ENCODE measurements at places on chromosomes 12 and 14.
A peak's percentile ranks its signal among the peaks of the same experiment; 100 is the strongest.

- no peak for DNase-seq
These were observed 452.4 kb upstream of the SEL1L start for GRCh38 chr14:81986005-81986404.

DNA sequence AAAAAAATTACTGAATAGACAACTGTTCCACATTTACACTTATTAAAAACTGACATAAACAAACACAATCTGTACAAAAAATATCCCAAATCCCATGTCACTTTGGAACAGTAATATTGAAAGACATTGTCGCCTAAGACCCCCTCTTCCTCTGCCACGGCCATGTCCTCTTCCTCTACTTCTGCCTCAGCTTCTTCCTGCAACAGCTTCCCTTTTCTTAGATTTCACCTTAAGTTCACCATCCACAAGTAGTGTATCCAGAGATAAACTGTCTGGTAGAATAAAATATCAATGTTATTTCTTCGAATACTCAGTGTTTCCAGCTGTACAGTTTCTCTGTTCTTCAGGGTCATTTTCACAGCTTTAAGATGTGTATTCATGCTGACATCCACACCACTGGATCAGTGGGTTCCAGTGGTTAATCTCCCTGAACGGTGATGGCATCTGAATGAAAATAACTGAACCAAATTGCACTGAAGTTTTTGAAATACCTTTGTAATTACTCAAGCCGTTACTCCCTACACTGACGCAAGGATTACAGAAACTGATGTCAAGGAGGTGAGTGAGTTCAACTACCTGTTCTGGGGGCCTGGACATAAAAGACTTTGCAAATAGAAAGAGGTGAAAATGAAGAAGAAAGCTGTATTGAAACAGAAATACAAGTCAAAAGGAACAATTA lies 208.5 kb downstream of the C12orf50 start:
- peak; percentile 15 for DNase-seq

- no peak for DNase-seq
These were observed 173.2 kb upstream of the HMGA2 start for GRCh38 chr12:65651060-65651459.

DNA sequence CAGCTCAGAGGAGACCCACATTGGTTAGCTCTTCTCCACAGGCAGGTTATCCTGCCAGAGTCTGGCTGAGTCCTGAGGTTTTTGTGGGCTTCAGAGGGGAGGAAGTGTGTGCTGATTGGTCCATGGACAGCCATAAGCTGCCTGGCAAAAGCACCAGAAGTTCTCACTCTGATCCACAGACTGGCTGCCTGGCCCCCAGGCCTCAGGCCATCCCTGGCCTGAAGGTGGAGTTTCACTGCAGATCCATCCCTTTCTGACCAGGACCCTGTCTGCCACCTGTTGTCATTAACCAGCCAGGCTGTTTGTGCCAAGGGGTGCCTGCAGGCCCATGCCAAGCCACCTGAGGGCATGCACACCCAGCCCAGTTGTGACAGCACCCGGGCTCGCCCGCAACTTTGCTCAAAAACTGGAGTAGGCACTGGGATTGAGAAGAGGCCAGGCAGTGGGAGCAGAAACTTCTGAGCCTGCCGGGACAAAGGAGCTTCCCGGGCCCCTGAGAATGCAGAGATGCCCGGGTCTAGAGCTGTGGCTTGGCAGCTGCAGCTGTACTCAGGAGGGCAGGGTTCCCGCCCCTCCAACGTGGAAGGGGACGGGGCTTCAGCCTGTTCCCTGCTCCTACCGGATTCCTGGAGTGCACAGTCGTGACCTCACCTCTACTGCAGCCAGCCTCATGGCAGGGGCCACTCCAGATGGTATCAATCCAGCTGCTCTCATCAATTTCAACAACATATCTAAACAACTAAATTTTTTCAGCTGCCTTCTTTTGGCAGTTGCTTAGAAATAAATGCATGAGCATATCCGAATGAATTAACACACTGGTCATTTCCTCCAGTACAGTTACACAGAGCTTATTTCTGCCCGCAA lies 1277.3 kb downstream of the SLC16A7 start:
- DNase-seq = no peak

DNA sequence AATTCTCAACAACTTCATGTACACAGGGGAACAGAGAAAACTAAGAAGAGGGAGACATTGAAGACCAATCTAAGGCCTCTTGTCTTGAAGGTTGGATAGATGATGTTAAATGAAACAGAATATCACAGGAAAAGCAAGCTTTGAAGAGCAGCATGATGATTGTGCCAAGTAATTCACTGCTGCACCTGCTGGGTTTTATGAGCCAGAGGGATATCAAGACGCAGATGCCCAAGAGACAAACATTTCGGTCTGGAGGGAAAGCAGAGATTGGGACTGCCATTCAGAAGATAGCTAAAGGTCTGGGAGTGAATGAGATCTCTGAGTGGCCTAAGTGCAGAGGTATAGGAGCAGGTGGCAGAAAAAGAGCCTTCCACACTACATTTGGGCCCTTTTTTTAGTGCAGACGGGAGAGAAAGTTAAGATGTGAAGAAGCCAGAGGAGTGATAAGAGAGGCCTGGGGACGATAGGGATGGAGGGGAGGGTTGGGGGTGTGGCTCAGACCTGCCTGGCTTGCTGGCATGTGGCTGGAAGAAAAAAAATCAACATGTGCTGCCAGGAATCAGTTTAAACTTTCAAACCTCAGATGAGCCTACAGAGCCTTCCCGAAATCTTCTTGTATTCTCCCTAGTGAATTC lies 200.6 kb downstream of the AEBP2 start:
- DNase-seq = no peak

GRCh38 chr12:124499898-124500244 lies 67.5 kb downstream of the NCOR2 start:
- no peak for DNase-seq

DNA sequence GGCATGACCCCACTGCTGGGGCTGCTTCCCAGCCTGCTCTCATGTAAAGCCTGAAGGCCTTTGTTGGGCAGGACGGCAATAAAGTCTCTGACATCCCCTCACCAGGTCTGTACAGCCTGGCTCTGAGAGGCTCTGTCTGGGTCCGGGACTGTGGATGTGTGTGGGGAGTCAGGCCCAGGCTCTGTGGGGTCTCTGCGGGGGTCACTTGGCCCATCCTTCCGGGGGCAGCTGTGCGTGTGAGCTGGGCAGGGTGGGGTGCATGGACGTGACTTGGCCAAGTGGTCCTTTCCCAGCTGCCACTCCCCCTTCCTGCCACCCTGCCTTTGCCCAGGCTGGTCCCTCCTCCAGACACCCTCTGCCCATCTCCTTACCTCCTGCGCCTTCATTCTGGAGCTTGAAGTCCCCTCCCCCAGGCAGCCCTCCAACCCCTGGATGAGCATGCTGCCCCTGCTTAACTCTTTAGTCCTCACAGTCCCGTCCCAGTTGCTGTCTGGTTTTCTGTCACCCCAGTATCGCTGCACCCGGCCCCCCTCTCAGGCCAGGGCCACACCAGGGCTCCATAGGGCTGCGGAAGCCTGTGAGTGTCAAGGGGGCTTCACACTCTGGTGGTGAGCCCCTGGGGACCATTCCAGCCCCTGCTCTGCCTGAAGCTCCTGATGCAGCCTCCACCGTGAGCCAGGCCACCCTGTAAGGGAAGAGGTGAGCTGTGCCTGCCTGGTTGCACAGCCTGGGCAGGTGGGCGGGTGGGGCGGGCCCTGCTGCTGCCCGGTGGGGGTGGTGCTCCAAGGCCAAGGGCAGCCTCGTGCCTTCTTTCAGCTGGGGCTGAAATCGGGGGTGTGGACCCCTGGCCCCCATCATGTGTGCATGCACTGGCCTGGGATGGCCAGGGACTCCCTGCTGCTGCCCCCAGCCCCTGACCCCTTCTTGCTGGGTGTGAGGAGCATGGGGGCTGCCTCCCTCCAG lies 25.5 kb upstream of the KIF26A start:
- DNase-seq = no peak

DNA sequence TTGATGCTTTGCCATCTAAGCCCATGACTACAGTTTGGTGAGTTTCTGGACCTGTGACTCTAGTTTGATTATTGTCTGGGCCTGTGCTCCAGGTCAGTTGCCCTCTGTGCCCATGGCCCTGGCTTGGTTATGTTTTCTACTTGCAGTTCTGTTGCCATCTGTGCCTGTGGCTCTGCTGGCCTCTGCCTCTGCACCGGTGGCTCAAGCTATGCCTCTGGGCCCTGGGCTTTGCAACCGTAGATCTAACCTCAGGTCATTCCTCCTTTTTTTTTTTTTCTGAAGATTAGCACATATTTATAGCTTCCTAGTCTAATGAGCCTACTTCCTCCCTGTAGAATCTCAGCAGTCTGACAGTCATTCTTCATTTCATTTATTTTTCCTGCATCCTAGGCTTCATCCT lies 161.2 kb downstream of the CCDC91 start:
- DNase-seq = no peak

DNA sequence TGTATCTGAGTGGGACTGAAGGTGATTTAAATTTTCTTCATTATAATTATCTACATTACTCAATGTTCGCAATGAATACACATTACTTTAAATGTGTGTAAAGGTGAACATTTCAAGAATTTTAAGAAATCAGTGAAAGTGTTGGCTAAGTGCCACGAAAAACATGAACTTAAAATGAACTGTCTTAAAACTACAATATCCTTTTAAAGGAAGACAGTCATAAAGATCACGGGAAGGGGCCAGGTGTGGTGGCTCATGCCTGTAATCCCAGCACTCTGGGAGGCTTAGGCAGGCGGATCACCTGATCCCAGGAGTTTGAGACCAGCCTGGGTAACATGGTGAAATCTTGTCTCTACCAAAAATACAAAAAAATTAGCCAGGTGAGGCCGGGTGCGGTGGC lies 11.2 kb downstream of the MOK start:
- no peak for DNase-seq

- no peak for DNase-seq
These were observed 28.8 kb upstream of the HIGD1C start for GRCh38 chr12:50923361-50924130.

- no peak for DNase-seq
These were observed 295.6 kb upstream of the FLRT2 start for GRCh38 chr14:85234156-85235025.

DNA sequence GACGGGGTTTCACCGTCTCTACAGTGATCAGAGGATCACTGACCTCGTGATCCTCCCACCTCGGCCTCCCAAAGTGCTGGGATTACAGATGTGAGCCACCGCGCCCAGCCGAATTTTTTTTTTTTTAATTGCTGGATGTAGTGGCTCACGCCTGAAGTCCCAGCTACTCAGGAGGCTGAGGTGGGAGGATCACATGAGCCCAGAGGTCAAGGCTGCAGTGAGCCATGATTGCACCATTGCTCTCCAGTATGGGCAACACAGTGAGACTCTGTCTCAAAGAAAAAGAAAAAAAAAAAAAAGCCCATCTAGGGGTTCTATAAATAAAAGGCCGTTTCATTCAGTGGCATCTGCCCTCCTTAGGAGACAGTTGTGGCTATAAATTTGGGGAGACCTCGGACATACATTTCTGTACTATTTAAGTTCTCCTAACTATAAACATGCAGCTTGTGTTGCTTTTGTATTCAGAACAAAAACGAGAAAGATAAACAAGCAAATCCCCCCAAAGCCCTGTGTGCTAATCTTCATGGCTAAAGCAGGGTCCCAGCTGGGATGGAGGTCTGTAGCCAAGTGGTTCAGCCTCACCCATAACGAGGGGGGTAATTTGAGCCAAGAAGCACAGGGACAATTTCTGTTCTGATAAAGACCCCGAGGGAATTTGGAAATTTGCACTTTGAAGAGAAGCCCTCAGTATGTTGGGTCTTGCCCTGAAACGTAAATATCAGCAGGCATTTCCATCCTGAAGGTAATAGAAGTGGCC lies 35.0 kb upstream of the BCL7A start:
- no peak for DNase-seq

- no peak for DNase-seq
These were observed 7.9 kb downstream of the ATF7 start for GRCh38 chr12:53618275-53618674.

GRCh38 chr14:85991156-85991555 lies 461.2 kb downstream of the FLRT2 start:
- DNase-seq = peak; percentile 32

DNA sequence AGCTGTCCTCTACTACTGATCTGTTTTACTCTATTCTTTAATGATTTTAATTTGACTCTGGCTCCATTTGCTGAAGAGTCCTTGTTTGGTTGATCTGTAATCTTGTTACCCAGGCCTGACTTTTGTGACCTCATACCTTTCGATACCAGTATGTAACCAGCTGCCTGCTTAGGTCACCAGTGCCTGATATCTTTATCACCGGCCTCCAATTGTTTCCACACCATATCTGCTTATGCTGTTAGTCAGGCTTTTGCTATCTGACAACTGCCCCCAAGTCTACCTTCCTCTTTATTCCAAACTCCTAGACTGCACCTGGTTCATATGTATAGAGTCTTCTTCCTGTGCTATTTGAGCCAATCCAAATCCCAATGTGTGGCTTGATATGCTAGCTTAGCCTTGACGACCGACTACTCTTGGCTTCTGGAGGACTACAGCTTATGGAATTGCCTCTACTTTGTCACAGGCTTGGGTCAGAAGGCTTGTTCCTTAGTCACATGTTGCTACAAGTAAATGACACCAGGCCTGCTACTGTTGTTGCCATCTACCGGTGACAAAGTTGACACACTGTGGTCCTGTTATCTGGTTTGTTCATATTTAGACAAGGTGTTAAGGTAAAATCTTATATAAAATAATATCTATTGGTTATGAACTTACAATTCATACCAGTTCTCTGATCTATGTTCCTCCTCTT lies 193.9 kb downstream of the TRHDE start:
- no peak for DNase-seq
